ENCODE measurements at places on chromosomes 2 and 18. TPM values are rescaled to one million over a fixed set of nuclear protein-coding genes. Genes with fewer than 3 reads are reported as not detected.

The ACTG2 gene
- 1.4 TPM for total RNA-seq

DNA sequence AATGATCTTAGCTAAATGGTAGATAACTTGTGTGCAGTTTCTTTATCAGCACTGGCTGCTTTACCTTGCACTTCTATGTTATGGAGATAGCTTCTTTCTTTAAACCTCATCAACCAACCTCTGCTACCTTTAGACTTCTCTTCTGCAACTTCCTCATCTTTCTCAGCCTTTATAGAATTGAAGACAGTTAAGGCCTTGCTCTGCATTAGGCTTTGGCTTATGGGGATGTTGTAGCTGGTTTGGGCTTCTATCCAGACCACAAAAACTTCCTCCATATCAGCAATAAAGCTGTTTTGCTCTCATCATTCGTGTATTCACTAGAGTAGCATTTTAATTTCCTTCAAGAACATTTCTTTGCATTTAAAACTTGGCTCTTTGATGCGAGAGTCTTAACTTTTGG, 123.7 kb downstream of the PIK3C3 start:
- no peak for DNase-seq

The HJURP gene
- not detected for total RNA-seq

- no peak for DNase-seq
Observed at GRCh38 chr2:9538000-9538507, 17.6 kb downstream of the ADAM17 start.

DNA sequence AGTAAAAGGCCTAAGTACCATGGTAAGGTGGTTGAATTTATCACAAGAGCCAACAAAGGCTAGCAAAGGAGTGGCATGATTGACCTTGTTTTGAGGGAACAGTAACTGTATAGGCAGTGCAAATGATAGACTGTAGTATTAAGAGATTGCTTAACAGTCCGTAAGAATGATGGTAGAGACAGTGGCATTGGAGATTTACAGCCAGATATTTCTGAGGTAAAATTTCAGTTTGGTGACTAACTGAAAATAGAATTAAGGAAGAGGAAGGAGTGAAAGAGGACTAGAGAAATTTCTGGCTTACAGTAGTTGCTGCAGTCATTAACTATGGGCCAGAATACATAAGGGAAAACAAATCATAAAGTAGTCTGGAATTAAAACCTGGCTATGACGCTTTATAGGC, 4.4 kb upstream of the BAZ2B start:
- DNase-seq, result no peak

- no peak for DNase-seq
Observed at GRCh38 chr2:219886615-219887014, 259.2 kb downstream of the SLC4A3 start.

DNA sequence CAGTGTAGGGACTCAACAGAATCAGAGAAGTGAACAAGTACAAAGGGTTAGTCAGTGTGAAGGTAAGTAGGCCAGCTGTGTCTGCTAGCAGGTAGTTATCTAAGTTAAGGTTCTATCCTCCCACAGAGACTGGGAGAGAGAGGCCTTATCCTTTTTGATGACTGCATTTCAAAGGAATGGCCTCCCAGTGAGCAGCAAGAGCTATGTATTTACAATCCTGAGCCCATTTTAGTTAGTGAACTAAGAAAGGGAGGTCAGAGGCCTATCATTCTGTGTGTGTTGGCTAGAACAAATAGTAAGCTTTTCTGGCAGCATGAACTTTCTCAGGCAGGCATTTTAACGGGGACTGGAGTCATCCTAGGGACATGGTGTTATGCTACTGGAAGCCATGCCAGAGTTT, 182.9 kb downstream of the VWC2L start:
- DNase-seq, result no peak

- DNase-seq, result no peak
Observed at GRCh38 chr2:103264058-103264768, 502.4 kb downstream of the TMEM182 start.

The UPP2 gene
- not detected for total RNA-seq
